Kidney epithelial cell (primary cell): ENCODE measurements at places on chromosomes 12 and 14.
A peak's percentile ranks its signal among the peaks of the same experiment; 100 is the strongest.

DNA sequence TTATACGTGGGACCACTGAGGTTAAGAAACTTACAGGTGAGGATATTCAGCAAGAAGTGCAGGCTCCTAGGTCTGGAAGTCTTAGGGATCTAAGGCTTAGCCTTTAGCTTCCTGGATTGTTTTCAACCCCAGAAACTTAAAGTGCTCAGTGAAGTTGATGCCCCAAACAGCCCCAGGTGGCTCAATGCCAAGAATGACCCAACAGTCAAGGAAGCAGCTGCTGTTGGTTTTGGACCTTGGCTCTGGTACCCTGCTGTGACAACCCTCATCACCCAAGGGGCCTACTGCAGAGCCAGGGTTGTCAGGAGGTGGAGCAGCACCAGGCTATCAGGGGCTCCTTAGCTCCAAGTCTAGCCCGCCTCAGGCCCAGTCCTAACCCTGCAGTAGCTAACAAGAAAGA is 36.8 kb downstream of the VDR start:
- DNase-seq = no peak

DNA sequence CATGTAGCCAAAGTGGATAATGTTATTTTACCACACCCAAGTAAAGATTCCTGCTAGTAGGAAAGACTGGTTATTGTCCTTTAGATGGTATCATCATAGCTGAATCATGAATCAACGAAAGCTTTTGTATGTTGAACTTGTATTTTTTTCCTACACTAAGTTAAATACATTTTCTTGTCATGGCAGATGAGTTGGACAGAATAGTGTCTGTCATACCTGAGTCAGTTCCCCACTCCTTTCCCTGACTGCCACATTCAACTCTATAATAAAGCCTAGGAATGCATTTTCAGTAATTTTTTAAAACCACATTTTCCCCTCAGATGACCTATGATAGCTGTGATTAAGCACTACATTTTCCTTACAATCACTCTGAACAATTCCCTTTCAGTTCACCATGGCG is 9.3 kb upstream of the PTHLH start:
- DNase-seq = no peak

DNA sequence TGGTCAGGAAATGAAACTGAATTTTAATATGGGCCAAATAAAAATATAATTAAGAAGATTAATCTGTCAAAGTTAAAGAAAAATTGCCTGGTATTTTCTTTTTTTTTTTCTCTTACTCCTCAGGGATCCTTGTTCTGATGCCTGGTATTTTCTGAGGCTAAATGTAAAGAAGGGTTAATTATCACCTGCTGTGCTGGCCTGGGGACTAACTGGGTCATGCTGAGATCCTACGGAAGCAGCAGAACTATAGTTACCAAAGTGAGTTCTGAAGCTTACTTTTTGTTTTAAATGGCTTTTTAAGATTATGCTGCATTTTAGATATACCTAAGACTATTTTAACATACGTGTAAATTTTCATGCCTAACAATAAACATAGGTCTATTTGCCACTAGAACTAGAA is 23.3 kb downstream of the ZC2HC1C start:
- no peak for DNase-seq

DNA sequence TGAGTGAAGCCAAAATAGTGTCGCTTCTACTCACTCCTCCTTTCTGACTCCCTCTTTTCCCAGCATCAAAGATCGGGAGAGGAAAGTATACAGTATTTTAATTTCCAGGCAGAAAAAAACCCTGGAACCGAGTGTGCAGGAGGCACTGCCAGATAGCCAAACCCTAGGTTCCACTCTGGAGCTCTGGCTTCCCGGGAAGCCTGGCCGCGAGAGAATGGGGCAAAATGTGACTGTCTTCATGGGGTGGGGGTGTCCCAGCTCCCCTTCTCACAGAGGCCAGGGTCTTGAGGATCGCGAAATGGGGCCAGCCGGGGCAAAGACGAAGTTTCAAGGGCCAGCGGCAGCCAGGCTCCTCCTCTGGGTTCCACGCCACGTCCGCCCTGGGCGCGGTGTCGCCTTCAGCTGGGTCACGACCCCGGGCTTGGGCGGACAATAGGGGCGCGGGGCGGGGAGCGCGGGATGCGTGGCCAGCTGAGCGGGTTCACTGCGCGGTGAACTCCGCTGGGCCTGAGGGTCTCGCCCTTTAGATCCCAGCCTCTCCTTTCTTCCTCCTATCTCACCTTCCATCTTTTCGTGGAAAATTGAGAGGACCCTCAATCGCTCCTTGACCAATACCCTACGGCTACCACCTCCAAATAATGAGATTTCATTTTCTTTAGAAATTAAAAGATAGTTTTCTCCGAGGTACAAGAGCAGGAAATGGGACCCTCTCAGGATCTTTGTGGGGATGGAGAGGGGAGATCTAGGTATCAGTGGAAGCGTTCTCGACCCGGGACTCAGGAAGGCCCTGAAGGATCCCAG is 6.7 kb downstream of the HOXC4 start:
- DNase-seq = no peak

DNA sequence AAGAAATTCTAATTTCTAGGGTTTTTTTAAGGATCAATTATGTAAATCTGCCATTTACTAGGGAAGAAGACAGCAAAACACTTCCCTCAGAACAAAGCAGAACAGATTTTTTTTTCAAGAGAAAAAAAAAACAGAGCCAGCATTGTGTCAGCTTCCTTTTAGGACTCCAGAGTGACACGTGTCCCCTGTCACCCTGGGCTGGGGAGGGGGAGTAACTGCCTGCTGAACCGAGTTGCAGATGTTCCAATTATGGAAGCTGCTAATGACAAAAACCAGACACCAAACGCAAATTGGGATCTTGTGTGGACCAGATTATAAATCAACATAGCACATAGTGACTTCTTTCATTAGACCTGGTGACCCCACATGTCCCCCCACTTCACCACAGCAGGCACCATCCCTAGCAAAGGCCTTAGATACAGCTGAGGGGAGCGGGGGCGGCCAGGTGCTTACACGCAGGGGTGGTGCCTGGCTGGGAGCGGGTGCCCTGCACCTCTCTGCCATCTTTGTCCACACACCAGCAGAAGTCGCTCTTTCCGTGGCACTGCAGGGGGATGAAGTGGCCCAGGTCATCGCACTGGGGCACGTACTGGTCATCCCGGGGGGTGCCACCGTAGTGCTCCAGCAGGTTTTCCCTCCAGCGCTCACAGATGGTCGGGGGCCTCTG is 25.4 kb downstream of the RTRAF start:
- no peak for DNase-seq

DNA sequence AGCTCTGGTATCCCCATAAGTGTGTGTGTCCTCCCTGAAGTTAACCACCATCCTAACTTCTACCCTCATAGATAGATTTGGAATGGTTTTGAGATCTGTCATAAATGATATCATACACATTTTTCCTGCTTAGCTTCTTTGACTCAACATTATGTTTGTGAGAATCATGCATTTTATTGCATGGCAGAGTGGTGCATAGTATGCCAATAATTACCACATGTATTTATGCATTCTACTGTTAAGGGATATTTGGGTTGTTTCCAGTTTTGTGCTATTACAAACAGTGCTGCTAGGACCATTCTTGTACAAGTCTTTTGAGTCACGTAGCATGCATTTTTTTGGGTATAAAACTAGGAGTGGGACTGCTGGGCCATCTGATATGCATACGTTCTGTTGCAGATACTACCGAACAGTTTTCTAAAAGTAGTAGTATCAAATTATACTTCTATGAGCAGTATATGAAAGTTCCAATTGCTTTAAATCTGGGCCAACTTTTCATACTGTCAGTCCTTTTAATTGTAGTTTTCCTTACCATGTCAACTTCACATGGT is 13.4 kb downstream of the GRIP1 start:
- no peak for DNase-seq

DNA sequence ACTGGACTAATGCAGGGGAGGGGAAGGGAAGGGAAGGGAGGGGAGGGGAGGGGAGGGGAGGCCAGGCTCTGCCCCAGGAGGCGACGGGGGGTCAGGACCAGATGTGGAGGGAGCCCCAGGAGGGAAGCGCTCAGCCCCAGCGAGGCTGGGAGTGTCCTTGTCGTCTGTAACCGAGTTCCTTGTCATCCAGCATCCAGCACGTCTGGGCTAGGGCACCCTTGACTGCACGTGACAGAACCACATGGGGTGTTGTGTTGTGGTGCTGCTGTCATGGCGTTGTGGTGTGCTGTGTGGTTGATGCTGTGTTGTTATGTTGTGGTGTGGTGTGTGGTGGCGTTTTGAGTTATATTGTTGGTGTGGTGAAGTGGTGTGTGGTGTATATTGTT is 28.4 kb upstream of the SFSWAP start:
- DNase-seq = no peak

DNA sequence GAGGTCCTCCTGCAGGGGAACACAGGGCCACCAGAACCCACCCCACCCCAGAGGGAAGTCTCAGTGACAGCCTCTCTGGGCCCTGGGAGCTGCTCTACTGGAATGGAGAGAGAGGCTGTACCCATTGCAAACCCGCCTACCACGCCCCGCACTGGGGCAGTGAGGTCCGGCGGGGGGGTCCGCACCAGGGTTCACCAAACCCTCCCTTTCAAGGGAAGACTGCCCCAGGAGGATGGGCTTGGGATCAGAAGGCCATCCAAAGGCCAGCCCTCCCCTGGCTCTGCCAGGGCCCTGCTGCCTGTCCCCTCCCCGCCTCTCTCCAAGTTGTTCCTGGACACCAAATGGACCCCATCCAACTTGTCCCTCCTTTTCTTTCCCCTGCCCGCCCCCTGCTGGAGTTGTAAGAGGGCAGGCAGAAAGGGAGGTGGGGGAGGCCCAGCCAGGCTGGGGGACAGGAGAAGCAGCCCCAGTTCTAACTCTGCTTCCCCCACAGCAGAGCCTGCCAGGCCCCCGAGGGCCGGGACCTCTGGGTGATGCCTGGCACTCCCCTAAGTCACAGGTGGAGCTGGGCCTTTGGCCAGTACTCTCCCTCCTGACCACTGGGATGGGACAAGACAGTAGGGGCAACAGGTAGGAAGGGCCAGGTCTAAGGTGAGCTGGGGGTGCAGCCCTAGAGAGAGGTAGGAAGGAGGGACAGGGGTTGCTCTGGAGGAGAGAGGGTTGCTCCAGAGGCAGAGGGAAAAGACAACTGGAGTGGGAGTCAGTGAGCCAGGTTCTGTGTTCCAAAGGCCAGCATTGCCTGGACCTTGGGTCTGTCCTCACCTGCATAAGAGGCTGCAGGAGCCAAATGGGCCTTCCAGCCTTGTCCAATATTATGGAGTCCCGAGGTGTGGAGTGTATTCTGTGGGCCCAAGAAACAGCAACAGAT is 3.2 kb upstream of the DIO3 start:
- DNase-seq = no peak

DNA sequence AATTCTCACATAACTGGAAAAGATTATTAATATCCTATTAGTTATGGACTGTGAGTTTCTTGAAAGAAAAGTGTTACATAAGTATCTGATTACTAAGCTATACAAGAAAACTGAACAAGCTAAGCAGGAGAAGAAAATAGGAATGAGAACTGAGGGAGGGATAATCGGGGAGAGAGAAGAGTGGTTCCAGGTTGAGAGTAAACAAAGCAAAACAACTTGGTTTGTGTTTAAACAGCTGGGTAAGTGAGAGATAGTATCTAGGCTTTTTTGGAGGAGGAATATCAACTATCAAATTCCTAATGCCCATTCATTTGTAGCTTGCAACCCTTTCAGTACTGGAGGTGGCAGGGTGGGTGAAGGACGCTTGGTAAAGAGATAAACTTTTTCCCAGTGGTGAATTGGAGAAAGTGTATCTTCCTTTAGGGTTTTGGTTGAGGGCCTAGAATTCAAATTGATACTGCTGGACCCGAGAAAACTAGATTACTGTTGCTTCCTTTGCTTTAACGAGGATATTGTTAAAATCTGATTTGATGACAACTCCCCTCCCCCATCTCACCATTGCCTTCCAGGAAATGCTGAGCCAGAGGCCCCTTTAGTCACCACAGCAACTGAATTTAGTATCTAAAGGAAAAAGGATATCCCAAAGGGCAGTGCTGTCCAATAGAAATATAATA is 2.0 kb upstream of the SLC2A3 start:
- no peak for DNase-seq

DNA sequence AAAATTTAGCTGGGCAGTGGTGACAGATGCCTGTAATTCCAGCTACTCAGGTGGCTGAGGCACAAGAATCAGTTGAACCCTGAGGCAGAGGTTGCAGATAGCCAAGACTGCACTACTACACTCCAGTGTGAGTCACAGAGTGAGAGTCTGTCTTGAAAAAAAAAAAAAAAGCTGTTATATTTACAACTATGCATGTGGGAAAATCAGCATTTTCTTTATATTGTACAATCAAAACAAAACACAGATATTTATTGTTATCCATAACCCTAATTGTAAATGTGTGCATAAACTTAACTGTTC is 12.5 kb downstream of the C1R start:
- peak; percentile 42 for DNase-seq

- no peak for DNase-seq
These were observed at the start of gene ALDH2 for GRCh38 chr12:111766608-111767361. Gene ALDH2, plus strand, starts transcription at chr12:111766933. Its CDS starts 50 bp downstream, at chr12:111766983.

DNA sequence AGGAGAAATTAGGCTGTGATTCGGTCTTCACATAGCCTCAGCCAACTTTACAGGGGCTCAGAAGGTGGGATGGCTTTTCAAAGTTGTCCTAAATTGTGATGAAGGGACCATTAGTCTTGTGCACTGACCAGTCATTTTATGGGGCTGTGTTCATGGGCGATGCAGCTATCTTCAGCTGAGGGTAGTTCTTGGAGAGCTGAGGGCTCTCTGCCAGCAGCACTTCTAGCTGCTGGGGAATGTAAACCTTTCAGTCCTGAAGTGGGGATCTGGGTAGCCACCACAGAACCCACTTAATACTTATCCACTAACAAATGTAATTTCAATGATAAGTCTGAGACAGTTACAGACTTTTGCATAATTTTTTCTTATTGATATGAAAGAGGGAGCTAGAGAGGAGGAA is 270.6 kb downstream of the AEBP2 start:
- no peak for DNase-seq

DNA sequence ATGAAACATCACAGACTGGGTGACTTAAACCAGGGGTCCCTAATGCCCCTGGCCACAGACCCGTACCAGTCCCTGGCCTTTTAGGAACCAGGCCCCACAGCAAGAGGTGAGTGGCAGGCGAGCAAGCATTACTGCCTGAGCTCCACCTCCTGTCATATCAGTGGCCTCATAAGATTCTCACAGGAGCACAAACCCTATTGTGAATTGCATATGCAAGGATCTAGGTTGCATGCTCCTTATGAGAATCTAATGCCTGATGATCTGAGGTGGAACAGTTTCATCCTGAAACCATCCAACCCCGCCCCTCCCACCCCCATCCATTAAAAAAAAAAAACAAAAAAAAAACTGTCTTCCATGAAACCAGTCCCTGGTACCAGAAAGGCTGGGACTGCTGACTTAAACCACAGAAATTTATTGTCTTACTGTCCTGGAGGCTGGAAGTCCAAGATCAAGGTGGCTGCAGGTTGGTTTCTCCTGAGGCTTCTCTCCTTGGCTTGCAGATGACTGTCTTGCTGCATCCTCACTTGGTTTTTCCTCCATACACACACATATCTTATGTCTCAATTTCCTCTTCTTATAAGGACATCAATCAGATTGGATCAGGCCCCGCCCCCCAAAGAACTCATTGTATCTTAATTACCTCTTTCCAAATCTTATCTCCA is 235.9 kb downstream of the CHST11 start:
- no peak for DNase-seq

- peak; percentile 79 for DNase-seq
These were observed 89.3 kb upstream of the RFX4 start for GRCh38 chr12:106493531-106493930.
